NCI-H187 (cell line): ENCODE measurements at places on chromosomes 1 and 21.

- DNase-seq = no peak
Observed at GRCh38 chr1:226064816-226065248, 2.3 kb downstream of the H3-3A start.

GRCh38 chr1:86466109-86466844, 2.5 kb upstream of the CLCA1 start:
- no peak for DNase-seq

DNA sequence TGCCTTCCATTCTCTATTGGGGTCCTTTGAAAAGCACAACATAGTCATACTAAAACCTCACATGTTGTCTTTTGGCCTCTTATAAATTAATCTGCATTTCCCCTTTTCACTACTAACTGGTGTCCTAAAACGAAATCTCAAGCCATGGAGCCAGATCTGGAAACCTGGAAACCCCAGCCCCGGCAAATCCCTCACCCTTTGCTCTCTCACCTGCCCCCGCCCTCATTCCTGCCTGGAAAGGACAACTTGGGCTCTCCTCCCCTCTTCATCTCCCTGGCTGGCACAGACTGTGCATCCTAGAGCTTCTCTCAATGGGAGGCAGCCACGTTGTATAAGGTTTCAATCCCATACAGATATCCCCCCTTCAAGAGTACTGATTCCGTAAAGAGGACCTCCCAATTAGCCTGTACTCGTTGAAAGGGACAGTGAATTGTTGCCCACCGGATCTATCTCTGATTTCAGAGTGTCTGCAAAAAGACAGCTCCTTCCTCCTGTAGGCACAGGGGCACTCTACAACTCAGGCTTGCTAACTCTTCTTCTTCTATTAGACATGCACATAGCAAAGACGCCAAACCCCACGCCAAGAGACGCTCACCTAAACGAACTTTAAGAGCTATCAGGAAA, 1.4 kb downstream of the DUSP10 start:
- no peak for DNase-seq

- DNase-seq = no peak
Observed at GRCh38 chr1:210757677-210758076, 376.3 kb downstream of the KCNH1 start.

DNA sequence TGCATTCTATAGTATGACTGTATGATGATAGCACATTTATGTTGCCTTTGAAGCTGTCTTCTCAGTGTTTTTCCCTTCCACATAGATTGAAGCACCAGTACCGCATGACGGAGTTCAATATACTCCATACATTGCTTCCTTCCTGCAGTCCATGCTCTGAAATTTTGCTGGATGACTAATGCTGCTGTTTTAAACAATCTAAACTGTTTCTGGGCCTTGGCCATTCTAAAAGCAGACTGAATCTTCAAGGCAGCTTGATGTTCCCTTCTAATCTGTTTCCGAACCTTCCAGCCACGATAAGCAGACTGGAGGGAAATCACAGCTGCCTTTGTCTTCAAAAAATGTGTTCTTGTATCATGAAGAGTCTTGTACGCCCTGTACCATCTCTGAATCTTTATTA, 36.2 kb upstream of the F13B start:
- DNase-seq = no peak
